Vagina (tissue), 2 donors: ENCODE measurements at places on chromosomes 13 and 19.

- DNase-seq, result no peak
Observed at GRCh38 chr13:45179428-45179827, 21.4 kb downstream of the KCTD4 start.

GRCh38 chr19:33159149-33159548 is 27.2 kb downstream of the WDR88 start:
- DNase-seq, result no peak

GRCh38 chr13:48400850-48401291 is 12.0 kb downstream of the LPAR6 start:
- no peak for DNase-seq

DNA sequence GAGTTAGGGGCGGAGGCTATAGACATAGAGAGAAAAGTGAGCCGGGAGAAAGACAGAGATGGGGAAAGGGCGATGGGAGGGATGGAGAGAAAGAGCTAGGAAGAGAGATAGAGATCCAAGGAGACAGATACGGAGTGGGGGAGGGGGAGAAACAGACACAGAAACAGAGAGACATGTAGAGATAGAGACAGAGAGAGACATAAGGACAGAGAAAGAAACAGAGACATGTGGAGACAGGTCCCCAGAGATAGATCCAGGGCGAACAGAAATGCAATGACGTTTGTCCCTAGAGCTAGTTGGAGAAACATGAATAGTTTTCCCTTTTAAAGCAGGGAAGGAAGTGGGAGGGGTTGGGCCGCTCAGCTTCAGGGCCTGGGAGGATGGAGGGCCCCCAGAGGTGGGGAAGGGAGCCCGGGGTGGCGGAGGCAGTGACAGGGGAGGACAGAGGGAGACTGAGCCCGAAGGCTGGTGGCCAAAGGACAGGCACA is 4.6 kb downstream of the PPP1R14A start:
- DNase-seq, result no peak

- DNase-seq, result no peak
Observed at GRCh38 chr19:19109601-19110000, 28.7 kb downstream of the TMEM161A start.

DNA sequence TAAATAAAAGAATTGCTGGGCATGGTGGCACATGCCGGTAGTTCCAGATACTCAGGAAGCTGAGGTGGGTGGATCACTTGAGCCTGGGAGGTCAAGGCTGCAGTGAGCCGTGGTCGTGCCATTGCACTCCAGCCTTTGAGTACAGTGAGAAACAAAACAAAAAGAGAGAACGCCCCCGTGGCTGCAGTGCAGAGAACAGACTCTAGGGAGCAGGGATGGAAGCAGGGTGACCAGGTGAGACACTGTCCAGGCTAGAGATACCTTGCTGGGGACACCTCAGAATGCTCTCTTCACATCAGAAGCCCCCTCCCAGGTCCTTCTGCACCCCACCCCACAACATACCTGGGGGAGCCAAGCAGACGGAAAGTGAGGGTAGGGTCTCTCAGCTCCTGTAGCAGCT is 24.8 kb downstream of the MAP4K1 start:
- peak; percentile 69 for DNase-seq

DNA sequence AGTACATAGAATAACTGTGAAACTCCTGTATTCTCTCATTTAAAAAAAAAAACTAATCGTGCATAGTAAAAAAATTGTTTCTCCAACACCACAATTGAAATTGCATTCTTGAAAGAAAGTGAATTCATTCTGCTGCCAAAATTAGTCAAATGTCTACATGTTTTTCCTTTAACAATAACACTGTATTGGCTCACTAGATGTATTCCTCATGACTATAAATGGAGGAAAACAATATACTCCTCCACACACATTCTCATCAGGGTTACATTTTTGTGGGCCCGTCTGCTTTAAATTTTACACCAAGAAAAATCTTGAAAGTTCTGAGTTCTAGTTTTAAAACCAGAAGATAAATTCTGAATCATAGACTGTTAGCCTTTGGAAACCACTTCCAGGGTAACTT is 233.6 kb downstream of the KLF12 start:
- no peak for DNase-seq

- no peak for DNase-seq
Observed at GRCh38 chr13:32048816-32049215, 17.2 kb downstream of the FRY start.

DNA sequence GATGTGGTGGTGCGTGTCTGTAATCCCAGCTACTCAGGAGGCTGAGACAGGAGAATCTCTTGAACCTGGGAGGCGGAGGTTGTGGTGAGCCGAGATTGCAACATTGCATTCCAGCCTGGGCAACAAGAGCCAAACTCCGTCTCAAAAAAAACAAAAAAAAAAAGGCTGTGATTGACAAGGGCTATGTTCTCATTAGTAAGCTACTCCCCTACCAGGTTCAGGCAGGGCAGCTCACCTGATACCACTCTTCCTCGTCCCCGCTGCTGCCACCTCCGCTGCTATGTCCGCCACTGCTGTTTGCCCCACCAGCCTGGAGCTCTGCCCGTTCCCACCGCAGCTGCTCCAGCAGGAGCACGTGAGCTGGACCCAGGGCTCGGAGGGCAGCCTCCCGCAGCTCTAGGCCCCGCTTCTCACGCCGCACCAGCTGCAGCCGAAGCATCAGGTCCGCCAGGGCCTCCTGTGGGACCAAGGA is 9.4 kb downstream of the USHBP1 start:
- DNase-seq, result no peak

DNA sequence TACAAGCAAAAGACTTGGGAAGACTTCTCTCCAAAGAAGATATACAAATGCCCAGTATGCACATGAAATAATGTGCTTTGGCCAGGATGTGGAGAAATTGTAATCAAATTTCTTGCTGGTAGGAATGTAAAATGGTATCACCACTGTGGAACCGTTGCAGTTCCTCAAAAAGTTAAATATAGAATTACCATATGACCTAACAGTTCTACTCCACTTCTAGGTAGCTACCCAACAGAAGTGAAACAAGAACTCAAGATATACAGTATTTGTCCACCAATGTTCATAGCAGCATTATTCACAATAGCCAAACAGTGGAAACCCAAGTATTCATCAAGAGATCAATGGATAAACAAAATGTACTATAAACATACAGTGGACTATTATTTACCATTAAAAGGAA is 95.0 kb upstream of the KLF5 start:
- DNase-seq, result no peak

DNA sequence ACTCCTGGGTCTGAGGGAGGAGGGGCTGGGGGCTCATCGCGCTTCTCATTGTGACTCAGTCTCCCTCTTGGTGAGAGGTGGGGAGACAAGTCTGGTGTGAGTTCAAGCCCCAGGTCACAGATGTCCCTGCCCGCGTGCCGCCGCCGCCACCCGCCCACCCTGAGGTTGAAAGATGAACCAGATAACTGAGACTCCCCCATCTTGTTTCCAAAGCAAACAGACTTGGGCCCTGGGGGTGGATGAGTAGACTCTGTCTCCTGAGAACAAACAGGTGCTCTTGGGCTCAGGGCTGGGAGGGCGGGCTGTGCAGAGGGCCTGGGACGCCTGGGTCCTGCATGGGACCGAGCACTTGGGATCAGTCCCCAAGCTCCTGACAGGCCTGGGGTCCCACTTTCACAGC is 567 bp downstream of the SBK2 start:
- no peak for DNase-seq

- no peak for DNase-seq
Observed at GRCh38 chr13:73399347-73400216, 340.8 kb downstream of the KLF5 start.

GRCh38 chr19:3146677-3147100 is 10.9 kb downstream of the GNA15 start:
- DNase-seq, result no peak

GRCh38 chr13:76012091-76012721 is 376.1 kb downstream of the LMO7 start:
- DNase-seq, result no peak

GRCh38 chr19:339262-339887 is 5.2 kb downstream of the MIER2 start:
- DNase-seq, result no peak

DNA sequence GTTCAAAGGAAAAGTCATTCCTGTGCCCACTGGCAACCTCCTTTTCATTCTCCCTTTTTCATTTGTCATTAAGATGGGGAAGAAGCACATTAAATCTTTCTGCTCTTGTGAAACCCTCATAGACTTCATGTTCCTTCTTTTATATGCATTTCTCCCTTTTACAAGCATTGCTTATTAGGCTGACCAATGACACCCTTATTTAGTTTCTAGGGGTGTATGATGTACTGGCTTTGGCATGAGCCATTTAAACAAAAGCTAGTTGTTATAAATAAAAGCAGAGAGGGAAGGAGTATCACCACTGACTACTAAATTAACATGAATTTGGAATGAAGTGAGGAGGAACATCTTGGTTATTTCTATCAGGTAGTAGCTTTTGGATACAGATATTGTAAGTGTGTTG is 68.2 kb upstream of the PCDH9 start:
- no peak for DNase-seq

- DNase-seq, result no peak
Observed at GRCh38 chr19:10871711-10872545, 575 bp downstream of the CARM1 start.

DNA sequence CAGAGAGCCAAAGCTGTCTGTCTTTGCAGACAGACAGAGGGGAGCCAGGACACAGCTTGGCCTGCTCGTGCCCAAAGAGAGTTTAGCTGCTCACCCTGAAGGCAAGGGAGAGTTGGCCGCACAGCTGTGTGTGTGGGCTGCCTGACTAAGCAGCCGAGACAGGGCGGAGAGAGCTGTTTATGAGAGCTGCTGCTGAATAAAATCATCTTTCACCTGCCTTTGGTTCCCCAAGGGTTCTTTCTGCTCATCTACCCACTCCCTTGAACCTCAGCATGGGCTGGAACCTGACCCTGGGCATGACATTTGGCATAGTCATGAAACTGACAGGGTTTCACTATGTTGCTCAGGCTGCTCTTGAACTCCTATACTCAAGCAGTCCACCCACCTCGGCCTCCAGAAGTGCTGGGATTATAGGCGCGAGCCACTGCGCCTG is 98.2 kb downstream of the RBM26 start:
- no peak for DNase-seq

- no peak for DNase-seq
Observed at GRCh38 chr13:46983881-46984280, 87.0 kb upstream of the HTR2A start.

- DNase-seq, result no peak
Observed at GRCh38 chr13:44989941-44990340, 603 bp downstream of the GPALPP1 start.

DNA sequence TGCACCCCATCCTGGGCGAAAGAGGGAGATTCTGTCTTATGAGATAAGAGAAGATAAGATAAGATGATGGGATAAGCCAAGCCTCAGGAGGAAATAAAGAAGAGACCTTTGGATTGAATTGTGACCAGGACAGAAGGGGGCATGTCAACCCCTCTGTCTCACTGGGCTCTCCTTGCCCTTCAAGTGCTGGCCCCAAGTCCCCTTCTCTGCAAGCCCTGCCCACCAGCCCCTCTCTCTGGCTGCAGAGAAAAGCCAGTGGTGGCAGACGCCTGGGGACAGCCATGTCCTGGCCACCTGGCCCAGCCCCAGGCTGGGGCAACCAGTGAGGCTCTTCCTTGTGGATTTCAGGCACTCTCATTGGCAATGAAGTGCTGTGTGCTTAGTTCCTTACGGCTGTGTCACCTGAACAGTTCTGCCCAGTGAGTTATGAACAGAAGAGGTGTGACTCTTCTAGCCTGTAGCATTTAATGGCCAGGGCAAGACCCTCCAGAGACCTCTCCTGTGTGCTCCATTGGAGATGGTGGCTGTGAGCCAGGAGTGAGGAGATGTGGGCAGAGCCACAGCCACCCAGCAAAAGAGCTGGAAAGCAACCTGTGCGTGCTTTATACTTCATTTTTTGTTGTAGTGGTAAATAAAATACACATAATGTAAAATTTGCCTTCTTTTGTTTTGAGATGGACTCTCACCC is 6.1 kb upstream of the BTBD2 start:
- no peak for DNase-seq

DNA sequence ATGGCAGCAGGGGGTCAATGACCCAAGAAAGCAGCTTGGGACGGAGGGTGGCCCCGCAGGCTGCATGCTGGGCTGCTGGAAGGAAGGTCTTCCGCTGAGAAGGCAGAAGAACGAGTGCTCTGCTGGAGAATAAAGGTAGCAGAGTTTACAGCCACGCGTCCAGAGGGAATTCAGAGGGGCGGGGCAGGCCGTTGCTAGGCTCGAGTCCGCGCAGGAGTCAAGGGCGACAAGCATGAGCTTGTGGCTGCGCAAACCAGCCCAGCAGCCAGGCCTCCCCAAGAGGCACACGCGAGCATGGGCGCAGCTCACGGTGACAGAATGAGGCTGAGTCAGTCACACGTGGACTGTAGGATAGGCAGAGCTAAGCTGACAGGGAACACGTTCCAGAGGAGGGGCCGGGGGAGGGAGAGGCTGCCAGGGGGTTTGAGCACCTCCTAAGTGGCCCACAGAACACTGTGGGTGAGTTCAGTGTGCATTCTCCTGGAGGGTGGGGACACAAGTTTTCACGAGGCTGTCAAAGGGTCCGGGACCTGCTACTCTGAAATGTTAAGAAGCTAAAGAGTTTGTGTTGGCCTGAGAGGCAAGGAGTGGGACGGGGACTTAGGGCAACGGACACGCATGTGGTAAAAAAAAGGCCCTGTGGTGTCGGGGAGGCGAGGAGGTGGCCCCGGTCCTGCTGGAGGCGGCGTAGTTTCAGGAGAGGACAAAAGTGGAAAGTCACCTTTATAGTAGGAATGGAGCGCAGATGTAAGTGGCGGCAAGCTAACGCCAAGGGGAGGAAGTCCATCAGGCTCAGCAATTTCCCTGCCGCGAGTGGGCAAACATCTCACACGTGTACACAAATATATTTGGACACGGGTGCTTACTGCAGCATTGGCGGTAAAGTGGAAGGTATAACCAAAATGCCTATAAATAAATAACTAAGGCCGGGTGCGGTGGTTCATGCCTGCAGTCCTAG is 17.7 kb downstream of the RFX2 start:
- DNase-seq, result no peak

DNA sequence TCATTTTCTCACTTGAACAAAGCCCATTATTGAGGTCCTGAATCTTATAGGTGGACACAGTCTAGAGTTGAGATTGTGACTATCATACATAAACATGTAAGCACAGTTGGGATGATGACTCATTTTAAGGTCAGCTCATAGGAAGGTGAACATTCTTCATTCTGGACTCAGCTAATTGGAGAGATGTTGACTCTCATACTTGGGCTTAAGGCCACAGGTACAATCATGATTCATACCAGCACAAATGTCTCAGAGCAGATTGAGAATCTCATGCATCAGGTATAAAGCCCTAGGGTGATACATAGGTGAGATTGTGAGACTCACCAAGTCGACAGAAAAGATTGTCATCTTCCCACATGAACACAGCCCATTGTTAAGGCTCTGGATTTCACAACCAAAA is 62.3 kb upstream of the ZNF724 start:
- DNase-seq, result no peak

GRCh38 chr13:48838193-48838973 is 137.3 kb upstream of the FNDC3A start:
- DNase-seq, result no peak
